Gastroesophageal sphincter (tissue), 4 donors: ENCODE measurements at places on chromosomes 4 and X.

- peak; percentile 63 for ATAC-seq
Measured at GRCh38 chr4:141102367-141102766, 30.9 kb downstream of the RNF150 start.

- ATAC-seq, result no peak
Measured at GRCh38 chr4:108350332-108350731, 181.6 kb upstream of the LEF1 start.

GRCh38 chr4:94548571-94548970, 96.8 kb downstream of the PDLIM5 start:
- ATAC-seq, result peak; percentile 22

DNA sequence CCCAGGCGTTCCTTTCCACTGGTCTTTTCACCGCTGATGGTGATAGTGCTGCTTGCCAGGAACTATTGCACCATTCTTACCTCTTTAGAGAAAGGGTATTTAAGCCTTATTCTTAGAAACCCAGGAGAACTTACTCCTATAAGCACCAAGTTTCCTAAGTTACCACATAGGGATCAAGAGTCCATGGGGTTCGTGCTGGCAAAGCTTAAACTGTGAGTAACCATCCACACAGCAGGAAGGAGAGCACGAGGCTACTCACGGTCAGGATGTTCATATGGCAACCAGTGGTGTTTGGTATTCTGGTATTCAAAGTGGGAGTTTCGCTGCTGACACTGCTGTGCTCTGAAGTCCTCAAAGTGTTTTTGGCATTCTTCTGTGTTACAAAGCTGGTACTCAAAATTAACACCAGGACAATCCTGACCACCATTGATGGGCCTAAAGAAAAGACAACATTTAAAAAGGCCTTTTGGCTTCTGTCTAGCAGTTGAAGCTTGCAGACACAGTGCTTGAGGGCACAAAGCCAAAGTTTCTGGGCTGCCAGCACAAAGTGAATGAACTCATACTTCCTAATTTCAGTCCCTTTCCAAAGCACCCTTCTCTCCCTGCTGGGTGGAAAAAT, 256.9 kb downstream of the ADAMTS3 start:
- ATAC-seq, result peak; percentile 92

GRCh38 chr4:105440890-105441289, 33.0 kb downstream of the PPA2 start:
- no peak for ATAC-seq

DNA sequence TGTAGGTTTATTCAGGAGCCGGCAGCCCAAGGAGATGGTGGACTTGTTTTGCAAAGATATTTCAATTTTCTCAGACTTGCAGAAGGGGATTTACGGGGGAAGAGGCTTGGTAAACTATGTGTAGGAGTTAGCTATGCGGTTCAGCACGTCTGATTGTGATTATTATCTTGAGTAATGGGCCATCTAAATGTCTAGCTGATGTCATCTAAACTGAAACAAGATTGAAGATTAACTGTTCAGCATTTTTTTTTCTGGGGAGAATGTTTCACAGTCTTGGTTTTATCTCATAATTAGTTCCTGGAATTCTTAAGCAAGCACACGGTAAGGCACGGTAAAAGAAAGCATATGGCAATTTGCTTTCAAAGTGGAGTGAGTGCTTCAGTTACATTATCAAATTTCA, 207.3 kb upstream of the CXorf51B start:
- no peak for ATAC-seq

DNA sequence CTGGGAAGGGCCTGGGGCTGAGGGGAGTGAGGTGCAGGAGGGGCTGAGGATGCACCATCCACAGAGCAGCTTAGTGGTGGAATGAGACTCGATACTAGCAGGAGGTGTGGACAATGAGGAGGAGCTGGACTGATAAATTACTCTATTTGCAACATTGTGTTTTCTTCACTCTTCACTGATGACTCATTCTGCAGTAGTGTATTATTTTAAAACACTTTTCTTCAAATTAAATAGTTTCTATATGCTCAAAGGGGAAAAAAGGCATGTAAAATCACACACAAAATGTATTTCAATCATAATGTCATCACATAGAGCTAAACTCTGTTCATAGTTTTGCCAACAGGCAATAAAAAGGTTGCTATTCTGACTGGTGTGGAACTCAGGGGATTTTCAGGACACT, 467.0 kb upstream of the CTSO start:
- no peak for ATAC-seq

DNA sequence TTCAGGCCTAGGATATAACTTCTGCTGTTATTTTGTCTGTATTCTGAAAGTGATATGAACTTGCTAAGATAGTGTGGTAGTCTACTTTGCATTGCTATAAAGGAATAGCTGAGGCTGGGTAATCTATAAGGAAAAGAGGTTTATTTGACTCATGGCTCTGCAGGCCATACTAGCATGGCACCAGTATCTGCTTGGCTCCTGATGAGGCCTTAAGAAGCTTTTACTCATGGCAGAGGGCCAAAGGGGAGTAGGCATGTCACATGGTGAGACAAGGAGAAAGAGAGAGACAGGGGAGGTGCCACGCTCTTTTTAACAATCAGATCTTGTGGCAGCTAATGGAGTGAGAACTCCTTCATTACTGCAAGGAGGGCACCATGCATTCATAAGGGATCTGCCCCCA, 247.3 kb downstream of the GPAT3 start:
- no peak for ATAC-seq

GRCh38 chr4:72112514-72113156, 80.8 kb downstream of the NPFFR2 start:
- no peak for ATAC-seq

DNA sequence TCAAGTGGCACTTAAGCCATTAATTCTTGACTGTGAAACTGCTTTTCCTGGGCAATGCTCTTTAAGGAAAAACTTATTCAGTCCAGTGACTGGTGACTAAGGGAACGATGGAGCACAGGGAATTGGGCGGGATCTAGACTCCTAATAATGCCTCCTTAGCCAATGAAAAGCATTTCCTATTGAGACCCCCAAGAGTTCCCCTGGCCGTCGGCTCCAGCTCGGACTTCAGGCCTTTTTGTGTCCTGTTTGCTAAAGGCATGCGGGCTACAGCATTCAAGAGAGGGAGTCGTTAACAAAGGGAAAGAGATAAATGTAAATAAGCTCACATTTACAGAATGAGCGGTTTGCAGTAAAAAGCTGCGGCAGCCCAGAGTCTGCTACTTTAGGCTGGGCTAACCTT, at the start of gene LPAR4:
TSS of gene LPAR4 (plus strand) at position 232 of the 400 bp plus-strand sequence. CDS start 7,150 bp downstream, outside the sequence.
- no peak for ATAC-seq

DNA sequence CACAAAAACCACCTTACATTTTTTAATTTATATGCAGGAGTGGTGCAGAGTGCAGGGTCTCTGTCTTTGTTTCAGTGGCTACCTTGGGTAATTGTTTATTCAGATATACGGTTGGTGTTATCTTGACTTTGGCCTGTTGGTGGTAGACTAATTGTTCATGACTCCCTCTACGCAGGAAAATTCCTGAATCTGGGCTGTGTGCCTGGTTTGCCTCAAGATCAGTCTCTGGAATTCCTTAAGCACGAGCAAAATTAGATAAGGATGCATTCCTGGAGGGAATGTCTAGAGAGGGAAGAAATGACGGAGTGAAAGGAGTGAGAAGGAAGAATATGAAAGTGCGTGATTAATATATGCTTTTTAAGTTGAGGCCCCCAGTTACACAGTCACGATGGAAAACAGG, 576.9 kb upstream of the PCDH10 start:
- ATAC-seq, result no peak

DNA sequence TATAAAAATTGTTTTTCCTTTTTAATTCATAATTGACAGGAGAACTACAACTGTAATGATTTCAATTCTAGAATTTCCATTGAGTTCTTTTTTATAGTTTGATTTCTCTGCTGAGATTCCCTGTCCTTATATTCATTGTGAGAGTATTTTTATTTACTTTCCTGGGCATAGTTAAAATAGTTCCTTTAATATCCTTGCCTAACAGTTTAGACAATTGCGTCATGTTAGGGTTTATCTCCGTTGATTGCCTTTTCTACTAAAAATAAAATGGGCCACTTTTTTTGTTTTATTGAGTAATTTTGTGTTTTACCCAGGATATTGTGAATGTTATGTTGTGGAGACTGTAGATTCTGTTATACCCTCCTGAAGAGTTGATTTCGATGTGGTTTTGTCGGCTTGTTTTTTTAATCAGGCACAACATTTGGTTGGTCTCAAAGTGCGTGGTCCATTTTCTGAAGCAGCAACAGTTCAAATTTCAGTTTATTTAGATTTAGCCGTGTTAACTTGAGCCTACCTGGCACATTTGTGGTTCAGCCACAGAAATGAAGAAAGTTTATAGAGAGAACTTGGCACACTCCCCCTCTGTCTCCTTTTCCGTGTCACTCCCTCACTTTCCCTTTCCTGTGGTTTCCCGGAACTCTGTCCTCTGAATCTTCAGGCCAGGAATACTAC, 16.0 kb upstream of the PRRG1 start:
- ATAC-seq, result no peak

DNA sequence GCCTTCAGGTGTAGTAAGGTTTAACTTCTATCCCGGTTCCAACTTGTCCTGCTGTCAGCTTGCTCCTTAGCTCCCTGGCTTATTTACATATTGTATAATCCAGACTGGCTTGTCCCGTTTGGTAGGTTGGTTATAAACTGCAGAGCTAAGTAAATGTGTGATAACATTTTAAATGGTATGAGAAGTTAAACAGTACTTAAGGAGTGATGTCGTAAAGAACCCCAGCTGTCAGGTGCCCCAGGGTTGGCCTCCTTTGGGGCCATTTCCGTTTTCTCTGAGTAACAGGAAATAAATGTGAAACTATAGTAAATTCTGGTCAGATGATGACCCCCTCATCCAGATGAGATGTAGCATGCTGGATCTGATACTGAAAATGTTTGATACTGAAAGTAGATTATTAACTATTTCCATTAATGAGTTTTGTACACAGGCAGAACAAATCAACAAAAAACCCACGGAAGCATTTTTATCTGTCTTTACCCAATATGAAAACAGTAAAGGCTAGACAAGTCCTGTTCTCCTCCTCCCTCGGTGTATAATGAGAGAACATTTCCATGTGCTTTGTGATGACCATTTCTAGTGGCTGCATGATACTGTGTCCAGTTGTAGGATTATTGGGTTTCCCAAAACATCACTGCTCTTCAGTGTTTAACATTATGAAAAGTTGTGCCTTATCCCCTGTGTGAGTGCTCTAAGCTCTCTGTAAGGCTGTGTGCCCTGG, 22.4 kb downstream of the GAB1 start:
- ATAC-seq, result peak; percentile 64

- no peak for ATAC-seq
Measured at GRCh38 chr4:61049018-61049417, 151.1 kb upstream of the ADGRL3 start.
